ENCODE measurements at places on chromosomes 7 and 10.

DNA sequence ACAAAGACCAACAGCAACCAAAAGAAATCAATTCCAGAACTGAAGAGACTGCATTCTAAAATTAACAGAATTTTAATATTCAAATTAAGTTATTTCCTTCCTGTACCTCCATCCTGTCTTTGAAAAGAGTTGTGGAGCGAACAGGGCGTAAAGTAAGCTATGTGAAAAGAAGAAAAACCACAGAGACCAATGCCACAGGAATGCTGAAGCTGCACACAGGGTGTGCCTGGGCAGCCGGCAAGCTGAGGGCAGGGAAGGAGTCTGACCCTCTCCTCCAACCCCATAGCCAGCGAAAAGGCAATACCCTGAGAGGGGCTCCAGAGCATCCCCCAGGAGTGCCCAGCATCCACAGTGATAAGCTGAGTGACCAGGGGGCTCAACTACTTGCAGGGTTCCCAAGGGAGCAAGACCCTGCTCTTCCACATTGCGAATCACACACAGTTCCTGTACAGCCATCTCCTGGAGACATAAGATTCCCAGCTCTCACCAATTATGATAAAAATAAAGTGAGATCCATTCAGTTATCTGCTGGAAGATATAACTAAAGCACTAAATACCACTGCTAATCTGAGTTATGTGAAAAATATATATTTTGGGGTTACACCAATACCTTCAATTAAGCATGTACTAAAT, 93.8 kb downstream of the PARD3 start:
- DNase-seq = peak; percentile 75

- DNase-seq = no peak
Measured at GRCh38 chr7:21352540-21353387, 75.1 kb upstream of the SP4 start.

GRCh38 chr7:25926009-25926408, 226.0 kb upstream of the NFE2L3 start:
- no peak for DNase-seq

GRCh38 chr10:109624939-109625338, 298.4 kb downstream of the XPNPEP1 start:
- no peak for DNase-seq

DNA sequence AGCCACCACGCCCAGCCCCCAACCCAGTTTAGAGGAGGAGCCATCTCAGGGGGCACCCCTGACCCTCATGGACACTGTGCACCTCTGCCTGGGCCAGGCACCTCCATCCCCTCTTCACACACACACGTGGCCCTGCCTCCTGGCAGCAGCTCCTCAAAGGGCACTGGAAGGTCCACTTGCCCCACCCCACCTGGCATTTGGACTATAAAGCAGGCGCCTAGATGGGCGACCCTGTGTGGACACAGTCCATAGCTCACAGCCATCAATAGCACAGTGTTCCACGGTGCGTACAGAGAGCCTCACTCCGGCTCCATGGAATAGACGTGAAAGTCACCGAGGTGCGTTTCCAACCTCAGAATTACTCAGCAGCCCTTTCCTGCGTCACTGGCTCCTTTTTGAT, 41.0 kb downstream of the FKBP6 start:
- no peak for DNase-seq
